ENCODE measurements at places on chromosomes 13 and 19.

GRCh38 chr13:112434937-112435523 is 58.9 kb downstream of the SPACA7 start:
- DNase-seq, result no peak

DNA sequence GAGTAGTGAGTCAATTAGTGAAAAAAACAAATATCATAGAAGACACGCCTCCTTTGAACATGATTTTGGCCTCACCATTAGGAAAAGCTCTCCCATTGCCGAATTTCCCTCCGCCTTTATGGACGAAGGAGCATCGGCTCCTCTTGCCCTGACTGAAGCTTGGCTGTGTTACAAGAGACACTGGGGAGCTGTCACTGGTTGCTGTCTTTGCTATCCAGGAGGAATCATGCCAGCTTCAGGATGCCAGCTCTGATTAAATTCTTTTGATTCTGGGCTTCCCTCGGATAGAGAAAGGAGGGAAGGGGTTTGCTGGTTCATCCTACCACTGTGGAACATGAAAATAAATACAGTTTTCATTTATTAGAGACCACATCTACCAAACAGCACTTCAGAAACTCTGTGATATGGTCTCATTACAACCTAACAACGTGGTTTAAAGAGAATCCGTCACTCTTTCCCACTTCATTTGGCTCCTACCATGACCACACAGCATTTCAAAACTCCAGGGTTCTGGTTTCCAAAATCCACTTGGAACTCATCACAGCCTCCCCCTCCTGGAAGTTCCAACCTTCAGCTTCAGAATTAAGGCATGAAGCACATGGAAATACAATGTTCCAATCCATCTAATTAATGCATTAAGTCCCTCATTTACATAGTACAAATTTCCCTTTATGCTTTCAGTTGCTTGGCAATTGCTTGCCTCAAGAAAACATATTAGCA is 446.0 kb downstream of the EFNB2 start:
- DNase-seq, result no peak

- DNase-seq, result no peak
These were observed 154.6 kb upstream of the IPO5 start for GRCh38 chr13:97798836-97799235.

DNA sequence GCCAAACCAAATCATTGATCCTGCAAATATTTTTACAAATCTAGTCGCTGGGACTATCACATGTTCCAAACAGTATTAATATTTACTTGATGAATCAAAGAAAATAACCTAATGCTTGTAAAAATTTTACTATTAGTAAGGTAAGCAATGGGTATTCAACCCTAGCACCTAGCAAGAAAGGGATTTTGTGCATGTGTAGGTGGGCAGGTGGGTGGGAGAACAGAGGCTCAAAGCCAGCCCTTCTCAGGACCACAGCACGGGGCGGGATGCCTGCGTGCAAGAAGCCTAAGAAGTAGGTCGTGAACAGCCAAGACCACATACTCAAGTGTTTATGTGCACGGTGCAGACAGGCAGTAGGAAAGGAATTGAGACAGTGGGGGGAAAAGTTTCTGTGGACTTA is 26.6 kb downstream of the DOCK9 start:
- no peak for DNase-seq

DNA sequence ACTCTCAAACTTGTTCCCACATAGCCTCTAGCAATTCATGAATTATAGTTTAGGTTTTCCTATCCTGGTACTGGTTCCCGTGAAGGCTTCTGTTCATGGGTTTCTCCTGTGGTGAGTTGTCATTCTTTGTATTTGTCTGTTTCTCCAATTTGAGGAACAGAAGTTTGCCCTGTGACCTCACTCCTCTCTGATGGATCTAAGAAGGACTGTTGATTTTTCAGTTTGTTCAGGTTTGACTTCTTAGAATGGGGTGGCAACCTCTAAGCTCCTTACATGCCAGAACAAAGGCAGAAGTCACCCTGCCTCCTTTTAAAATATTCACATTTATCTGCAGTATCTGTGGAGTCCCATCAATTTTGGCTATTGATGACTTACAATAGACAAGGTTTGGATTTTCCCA is 354.0 kb downstream of the SPRY2 start:
- DNase-seq, result no peak

GRCh38 chr19:1177322-1178114 is 3.5 kb upstream of the SBNO2 start:
- no peak for DNase-seq

- no peak for DNase-seq
These were observed 11.9 kb downstream of the LTBP4 start for GRCh38 chr19:40612831-40613689.
